ENCODE measurements at places on chromosomes 2 and 18. TPM values are rescaled to one million over a fixed set of nuclear protein-coding genes. Genes with fewer than 3 reads are reported as not detected.

BCL2 gene
- 1.9 TPM for total RNA-seq

THSD7B gene
- not detected for total RNA-seq

UPP2 gene
- not detected for total RNA-seq

FAM228A gene
- total RNA-seq, result 1.1 TPM

EFHD1 gene
- 2.1 TPM for total RNA-seq

FOSL2 gene
- 78.5 TPM for total RNA-seq

PPP1R1C gene
- total RNA-seq, result not detected

CIAO1 gene
- total RNA-seq, result 54.2 TPM

STPG4 gene
- total RNA-seq, result not detected

DUSP19 gene
- 1.5 TPM for total RNA-seq

DSC3 gene
- total RNA-seq, result 12.2 TPM

ALLC gene
- not detected for total RNA-seq

COX7A2L gene
- 191 TPM for total RNA-seq

DQX1 gene
- total RNA-seq, result not detected

GKN1 gene
- not detected for total RNA-seq

DLGAP1 gene
- total RNA-seq, result 0.65 TPM

TMEM17 gene
- total RNA-seq, result 1.4 TPM

SYT4 gene
- total RNA-seq, result not detected

Data from cardiac atrium fibroblast (primary cell).